ENCODE measurements at places on chromosomes 11 and 22. TPM values are rescaled to one million over a fixed set of nuclear protein-coding genes. Genes with fewer than 3 reads are reported as not detected.

GRCh38 chr11:109772892-109773291, 320.3 kb upstream of the ZC3H12C start:
- no peak overlapping the region for H3K4me3 ChIP-seq
- H3K27me3 ChIP-seq: no peaks in the 10 kb centered on the region
- no peaks in the 10 kb centered on the region for H3K36me3 ChIP-seq
- no peak overlapping the region for H3K27ac ChIP-seq
- H3K4me1 ChIP-seq: no peaks in the 10 kb centered on the region

- H3K27me3 ChIP-seq: no peaks in the 10 kb centered on the region
- H3K4me1 ChIP-seq: no peaks in the 10 kb centered on the region
- DNase-seq: no peak
- H3K4me3 ChIP-seq: peak overlapping the region; percentile 22
Observed at GRCh38 chr11:2447253-2447950, 2.6 kb downstream of the KCNQ1 start.

Gene ARAP1
- total RNA-seq: 76.5 TPM

DNA sequence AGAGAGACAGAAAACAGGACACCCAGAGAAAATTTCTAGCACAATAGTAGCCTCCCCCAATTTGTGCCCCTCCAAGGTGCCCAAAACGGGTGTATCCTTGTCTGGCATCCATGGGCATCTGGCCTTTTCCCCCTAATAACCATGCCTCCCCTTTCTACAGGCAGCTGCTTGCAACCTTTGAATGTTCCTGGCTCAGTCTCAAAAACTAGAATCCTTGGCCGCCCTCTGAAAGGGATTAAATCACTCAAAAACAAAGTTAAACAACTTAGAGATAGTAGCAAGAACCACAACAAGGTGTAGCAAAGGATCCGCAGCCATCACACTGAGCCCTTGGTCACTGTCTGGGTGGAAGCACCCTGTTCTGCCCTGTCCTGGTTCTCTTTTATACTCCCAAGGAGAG, 105.6 kb downstream of the MN1 start:
- no peaks in the 10 kb centered on the region for H3K36me3 ChIP-seq
- no peak overlapping the region for H3K27ac ChIP-seq
- no peaks in the 10 kb centered on the region for H3K27me3 ChIP-seq
- H3K4me1 ChIP-seq: no peaks in the 10 kb centered on the region

- DNase-seq: no peak
- no peaks in the 10 kb centered on the region for H3K36me3 ChIP-seq
- H3K4me1 ChIP-seq: peaks cover 27% of the 10 kb centered on the region
- H3K27ac ChIP-seq: no peak overlapping the region
Observed at GRCh38 chr11:13310443-13310842, 32.9 kb downstream of the BMAL1 start.

DNA sequence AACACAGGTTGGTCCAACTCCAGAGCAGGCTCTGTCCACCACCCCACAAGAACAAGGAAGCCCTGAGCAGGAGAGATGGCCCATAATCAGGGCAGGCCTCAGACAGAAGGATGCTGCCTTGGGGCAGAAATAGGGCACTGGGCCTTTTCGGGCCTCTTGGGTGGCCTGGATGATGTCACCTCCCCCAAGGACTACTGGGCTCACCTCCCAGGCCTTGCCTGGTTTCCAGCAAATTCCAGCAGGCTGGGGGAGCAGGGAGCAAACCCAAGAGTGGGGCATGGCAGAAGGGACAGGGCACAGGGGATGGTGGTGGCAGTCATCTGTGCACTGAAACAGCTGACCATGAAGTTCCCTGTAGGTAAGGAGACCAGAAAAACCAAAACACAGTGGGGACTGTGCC, 5.3 kb upstream of the NAA40 start:
- H3K36me3 ChIP-seq: no peaks in the 10 kb centered on the region
- no peak for DNase-seq
- H3K27ac ChIP-seq: no peak overlapping the region
- no peak overlapping the region for H3K4me3 ChIP-seq

GRCh38 chr11:16204261-16204660, 152.1 kb downstream of the SOX6 start:
- no peak overlapping the region for H3K27ac ChIP-seq
- H3K36me3 ChIP-seq: no peaks in the 10 kb centered on the region
- no peak overlapping the region for H3K4me3 ChIP-seq
- H3K4me1 ChIP-seq: no peaks in the 10 kb centered on the region

DNA sequence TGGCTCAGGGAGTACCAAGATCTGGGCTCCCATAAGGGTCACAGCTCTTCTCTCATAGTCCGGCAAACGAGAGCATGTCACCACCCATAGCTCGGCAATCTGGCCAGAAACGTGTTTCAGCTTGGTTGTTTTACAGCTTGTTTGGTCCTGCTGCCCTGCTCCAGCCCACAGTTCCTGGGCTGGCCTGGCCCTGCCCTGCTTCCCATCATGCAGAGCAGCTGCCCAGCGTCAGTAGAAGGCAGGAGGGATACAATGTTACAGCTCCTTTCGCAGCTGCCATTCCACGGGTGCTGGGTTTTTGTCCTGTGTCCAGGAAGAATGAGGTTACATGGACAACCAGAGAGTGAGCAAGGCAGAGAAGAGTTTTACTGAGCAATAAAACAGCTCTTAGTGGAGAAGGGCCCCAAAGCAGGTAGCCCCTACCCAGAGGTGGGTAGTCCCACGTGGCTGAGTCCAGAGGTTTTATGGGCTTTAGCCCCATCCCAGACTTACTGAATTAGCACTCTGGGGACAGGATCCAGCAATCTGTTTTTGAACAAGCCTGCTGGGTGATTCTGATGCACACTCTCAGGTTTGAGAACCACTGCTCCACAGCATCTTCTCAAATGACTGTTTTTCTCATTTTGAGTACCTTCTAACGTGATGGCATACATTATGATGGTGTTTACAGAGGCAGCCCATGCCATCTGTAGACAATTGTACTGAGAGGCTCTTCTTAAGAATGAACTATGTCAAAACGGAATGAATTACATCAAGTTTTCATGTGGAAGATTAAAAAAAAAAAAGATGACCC, 5.8 kb upstream of the MS4A18 start:
- H3K27me3 ChIP-seq: no peaks in the 10 kb centered on the region
- H3K4me1 ChIP-seq: no peaks in the 10 kb centered on the region
- no peak overlapping the region for H3K27ac ChIP-seq
- no peak overlapping the region for H3K4me3 ChIP-seq
- no peaks in the 10 kb centered on the region for H3K36me3 ChIP-seq
- DNase-seq: no peak

Gene RBMXL2
- total RNA-seq: not detected

DNA sequence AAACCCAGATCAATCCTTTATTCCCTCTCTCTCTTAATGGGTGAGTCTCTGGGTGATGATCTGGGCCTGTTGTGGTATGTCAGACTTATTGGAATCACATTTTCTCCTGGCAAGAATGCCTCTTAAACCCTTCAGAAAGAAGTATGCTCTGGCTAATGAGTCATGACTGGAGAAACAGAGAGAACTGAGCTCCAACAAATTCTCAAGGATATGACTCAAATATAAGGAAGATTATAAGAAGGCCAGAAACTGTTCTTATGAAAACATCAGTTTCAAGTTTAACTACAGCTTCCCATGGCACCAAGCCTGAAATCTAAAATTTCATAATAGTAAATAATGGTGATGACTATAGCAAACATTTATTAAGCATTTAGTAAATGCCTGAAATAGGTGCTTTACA, 83.9 kb downstream of the OR5AK2 start:
- DNase-seq: no peak
- peak overlapping the region; percentile 51 for H3K27ac ChIP-seq
- no peaks in the 10 kb centered on the region for H3K27me3 ChIP-seq
- H3K4me1 ChIP-seq: no peaks in the 10 kb centered on the region

- H3K27ac ChIP-seq: no peak within 1 kb of the TSS
- H3K4me3 ChIP-seq: no peak within 1 kb of the TSS
- H3K4me1 ChIP-seq: no peaks in the 10 kb centered on the region
- H3K36me3 ChIP-seq: peaks cover 31% of the 10 kb centered on the region
- H3K27me3 ChIP-seq: no peaks in the 10 kb centered on the region
Observed at GRCh38 chr11:62689421-62690183, at the start of gene LRRN4CL. Gene LRRN4CL, minus strand, starts transcription at chr11:62689530. Its CDS starts 1,022 bp downstream, at chr11:62688508.

DNA sequence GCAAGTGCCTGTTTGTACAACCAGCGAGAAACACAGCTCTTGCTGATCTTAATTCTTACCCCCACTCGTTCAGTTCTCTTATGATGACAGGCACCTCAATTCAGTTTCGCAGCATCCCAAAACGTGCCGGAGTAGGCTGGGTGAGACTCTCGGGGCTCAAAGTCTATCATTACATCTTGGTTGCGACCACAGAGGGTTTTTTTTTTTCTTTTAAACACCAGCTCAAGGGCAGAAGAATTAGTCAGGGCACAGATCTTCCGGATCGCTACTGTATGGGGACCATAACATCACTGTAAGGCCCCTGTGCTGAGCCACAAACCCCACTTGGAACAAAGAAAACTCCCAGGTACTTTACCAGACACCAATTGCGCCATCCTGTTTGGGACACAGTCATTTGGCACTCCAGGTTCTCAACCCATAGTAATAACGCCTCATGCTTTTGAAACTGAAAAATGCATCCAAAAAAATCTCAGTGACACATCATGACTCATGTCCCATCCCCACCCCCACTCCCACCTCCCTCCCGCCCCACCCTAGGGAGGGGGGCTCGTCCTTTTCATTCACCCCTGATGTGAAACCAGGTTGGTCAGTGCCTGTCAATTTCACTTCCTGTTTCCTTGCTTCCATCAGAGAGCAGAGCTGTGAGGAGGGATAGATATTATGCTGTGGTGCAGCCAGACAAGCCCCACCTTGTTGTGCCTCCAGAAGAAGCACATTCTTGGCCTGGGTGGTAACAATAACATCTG, 41.0 kb upstream of the CD5 start:
- no peak overlapping the region for H3K27ac ChIP-seq
- no peak overlapping the region for H3K4me3 ChIP-seq
- no peaks in the 10 kb centered on the region for H3K27me3 ChIP-seq
- H3K36me3 ChIP-seq: no peaks in the 10 kb centered on the region

DNA sequence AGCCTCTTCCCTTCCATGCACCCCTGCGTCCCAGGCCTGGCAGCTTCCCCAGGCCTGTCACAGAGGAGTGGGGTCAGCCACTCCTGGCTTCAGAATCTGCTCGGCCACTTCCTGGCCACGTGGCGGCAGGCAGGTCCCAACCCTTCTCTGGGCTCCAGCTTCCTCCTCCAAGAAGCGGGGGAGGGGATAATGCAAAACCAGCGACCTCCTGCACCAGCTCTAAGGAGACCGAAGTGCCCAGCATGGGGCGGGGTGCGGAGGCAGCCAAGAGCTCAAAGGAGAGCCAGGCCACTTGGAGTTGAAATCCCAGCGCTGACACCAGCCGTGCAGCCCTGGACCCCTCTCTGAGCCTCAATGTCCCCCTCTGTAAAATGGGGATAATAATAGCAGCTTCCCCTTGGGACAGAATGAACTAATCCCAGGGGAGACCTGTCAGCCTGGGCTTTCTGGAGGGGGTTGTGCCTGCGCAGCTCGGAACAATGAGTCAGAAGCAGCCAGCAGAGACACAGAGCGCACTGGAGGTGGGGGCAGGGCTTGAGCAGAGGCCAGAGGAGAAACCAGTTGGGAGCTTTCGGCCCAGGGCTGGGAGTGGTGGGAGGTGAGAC, 22.8 kb upstream of the PICK1 start:
- peak overlapping the region; percentile 24 for H3K27ac ChIP-seq
- no peaks in the 10 kb centered on the region for H3K36me3 ChIP-seq
- DNase-seq: peak; percentile 57
- H3K27me3 ChIP-seq: no peaks in the 10 kb centered on the region
- H3K4me1 ChIP-seq: peaks cover 15% of the 10 kb centered on the region

DNA sequence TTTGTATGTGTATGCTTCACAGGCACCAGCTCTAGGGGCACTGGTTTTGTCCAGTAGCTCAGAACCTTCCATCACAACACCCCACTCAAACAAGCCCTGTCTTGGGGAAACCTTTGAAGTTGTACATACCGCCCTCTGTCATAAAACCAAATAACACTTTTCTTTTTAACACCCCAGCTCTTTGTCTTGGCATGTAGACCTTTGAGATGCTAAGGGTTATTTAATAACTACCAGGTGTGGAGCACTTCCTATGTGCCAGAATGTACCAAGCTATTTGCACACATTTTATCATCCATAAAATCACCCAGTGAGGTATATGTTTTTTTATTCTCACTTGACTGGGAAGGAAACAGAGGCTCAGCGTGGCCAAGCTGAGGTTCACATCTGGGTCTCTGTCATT, 50.6 kb downstream of the CYB5R2 start:
- H3K4me1 ChIP-seq: no peaks in the 10 kb centered on the region
- peaks cover 22% of the 10 kb centered on the region for H3K36me3 ChIP-seq
- DNase-seq: no peak
- no peak overlapping the region for H3K4me3 ChIP-seq
- H3K27ac ChIP-seq: no peak overlapping the region

DNA sequence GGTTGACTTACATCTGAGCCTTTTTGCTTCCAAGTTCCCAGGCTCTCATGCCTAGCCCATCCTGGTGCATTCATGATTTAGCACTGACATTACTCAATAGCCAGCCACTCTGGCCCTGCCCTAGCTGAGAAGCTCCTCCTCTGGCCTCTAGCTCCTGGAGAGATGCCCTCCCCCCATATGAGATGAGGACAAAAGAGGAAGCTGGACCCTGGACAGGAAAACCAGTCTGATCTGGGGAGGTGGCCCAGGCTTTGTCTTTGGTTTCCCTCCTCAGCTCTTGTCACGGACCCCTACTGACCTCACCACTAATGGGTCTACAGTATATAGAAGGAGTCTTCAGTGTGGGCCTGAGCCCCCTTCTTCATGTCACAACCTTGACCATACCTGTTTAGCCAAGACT, 3.0 kb downstream of the RHOG start:
- peak overlapping the region; percentile 6 for H3K4me3 ChIP-seq
- no peaks in the 10 kb centered on the region for H3K27me3 ChIP-seq
- H3K36me3 ChIP-seq: no peaks in the 10 kb centered on the region
- no peak for DNase-seq

GRCh38 chr11:130527636-130528297, 79.3 kb downstream of the ADAMTS15 start:
- H3K4me3 ChIP-seq: no peak overlapping the region
- peaks cover 23% of the 10 kb centered on the region for H3K4me1 ChIP-seq

- DNase-seq: no peak
- no peaks in the 10 kb centered on the region for H3K27me3 ChIP-seq
- H3K4me1 ChIP-seq: peaks cover 22% of the 10 kb centered on the region
- H3K27ac ChIP-seq: no peak overlapping the region
- no peak overlapping the region for H3K4me3 ChIP-seq
- H3K36me3 ChIP-seq: peaks cover 12% of the 10 kb centered on the region
Observed at GRCh38 chr11:78074756-78075155, 4.9 kb downstream of the NDUFC2 start.

DNA sequence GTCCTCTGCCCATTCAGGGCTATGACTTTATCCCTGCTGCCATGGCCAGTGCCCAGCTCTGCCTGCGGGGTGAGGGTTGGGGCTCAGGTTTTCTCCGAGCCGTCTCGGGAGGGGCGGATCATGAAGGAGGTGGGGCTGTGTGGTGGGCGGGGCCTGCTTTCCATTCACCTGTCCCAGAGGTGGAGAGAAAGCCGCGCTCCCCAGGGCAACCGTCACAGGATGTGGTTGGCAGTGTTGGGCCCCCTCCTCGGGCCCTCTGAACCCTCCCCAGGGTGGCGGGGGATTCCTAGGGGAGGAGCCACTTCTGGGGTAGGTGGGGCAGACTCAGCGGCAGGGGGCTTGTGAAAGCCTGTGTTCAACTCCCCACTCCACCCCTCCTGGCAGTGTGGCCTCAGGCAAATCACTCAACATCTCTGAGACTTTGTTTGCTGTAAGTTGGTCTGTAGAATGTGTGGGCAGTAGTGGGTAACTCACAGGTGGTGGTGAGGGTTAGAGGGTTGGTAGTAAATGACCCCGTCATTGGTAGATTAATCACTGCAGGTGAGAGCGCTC, 50.3 kb downstream of the CD6 start:
- no peaks in the 10 kb centered on the region for H3K27me3 ChIP-seq
- DNase-seq: no peak
- H3K4me3 ChIP-seq: no peak overlapping the region
- no peak overlapping the region for H3K27ac ChIP-seq
- no peaks in the 10 kb centered on the region for H3K36me3 ChIP-seq
